ENCODE measurements at places on chromosomes 2 and 18.

- DNase-seq, result no peak
Measured at GRCh38 chr2:96867756-96868554, 1.9 kb downstream of the SEMA4C start.

DNA sequence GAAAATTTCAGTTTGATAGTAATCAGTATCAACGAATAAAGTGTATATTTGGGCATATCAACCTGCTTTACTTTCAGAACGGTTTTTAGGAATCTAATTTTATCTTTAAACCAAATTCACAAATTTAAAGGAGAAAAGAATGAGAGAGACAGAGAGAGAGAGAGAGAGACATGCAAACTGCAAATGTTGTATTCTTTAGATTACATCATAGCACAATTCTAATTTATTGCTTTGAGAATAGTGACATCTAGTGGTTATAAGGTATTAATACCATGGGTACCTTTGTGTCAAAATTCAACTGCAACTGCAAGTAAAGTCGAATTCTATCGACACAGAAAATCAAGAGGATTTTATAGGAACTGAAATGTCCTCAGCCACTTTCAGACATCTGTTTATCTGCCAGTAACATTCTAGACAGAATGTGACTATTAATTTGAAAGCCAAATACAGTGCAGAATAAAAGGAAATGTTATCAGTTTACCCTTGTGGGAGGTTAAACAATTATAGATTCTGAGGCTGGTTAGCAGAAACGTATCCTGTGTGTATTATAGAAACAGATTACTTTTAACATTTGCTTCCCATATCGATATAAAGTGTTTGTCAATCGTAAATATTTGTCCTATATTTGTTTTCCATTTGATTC, 529.8 kb upstream of the VRK2 start:
- peak; percentile 38 for DNase-seq

GRCh38 chr2:239666053-239666854, 265.4 kb upstream of the HDAC4 start:
- DNase-seq, result no peak

GRCh38 chr18:9757827-9758621, 49.9 kb downstream of the RAB31 start:
- DNase-seq, result no peak

DNA sequence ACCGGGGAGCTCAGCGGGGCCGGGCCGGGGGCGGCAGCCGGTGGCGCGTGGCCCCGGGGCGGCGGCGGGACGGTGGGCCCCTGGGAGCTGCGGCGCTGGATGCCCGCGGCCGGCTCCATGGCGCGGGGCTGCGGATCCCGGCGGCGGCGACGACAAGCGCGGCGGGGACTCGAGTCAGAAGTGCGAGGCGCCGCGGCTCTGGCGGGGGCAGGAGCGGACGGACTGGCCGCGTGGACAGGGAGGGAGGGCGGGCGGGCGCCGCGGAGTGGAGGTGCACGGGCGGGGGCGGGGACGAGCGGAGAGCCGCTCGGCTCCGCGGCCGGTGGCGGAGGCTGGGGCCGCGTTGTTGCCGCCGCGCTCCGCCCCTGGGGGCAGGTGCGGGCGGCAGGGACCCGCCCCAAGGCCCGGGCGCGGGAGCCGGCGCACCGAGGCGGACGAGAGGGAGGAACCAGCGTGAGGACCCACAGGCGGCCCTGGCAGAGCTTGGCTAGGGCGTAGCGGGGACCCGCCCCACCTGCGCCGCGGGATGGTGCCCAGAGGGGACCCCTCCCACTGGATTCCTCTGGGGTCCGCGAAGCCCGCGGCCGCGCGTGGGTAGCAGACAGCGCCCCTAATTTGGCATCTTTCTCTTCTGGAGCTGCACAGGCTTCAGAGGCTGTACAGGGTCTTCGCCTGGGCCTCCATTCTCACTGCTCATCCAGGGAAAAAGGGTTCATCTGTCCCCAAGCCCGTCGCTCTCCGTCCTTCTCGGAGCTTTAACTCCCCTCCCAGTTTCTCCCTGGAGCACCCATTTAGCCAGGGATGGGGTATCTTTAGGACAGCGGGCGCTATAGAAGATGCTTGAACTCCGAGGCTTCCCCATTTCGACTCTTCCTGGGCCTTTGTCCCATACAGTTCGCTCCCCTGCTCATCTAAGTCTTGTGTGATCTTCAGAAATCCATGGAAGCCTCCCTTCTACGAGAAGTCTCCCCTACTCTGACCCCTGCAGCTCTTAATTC, at the start of gene TMEM163:
TMEM163 (minus strand) TSS at position 184 of the 998 bp plus-strand sequence.
- no peak for DNase-seq

DNA sequence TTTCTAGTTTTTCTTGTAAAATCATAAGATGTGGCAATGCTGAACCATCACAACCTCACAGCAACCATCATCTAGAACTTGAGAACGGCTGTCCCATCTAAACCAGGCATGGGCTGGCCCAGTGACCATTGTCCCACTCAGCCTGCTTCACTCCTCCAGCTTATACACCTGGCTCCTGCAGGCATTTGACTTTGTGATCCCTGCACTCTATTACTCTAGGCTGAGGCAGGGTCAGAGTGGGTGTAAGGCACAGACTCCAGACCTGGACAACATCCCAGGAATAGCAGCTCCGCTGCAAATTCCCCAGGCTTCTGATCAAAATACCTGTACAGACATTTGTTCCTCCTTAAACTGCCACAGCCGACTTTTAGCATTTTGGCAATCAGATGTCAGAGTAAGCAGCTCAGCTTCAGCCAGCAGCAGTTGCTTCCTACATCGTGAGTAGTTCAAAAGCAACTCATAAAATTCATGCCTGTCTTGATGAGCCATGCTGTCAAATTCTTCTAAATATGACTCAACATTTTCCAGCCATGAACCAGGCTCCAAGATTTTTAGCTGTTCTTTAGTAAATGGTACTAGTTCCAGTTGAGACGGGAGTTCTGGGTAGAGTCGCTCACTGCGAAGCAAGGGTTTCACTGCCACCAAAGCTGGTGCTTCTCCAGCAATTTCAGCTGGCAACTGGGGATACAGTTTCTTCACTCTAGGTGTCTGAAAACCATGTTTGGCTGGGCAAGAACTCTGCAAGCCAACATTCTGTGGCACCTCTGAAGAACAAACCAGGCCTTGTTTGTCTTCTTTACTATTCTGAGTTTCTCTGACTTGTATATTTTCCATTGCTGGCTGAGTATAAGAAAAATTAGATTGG, 12.8 kb downstream of the EPG5 start:
- DNase-seq, result no peak

- peak; percentile 5 for DNase-seq
Measured at GRCh38 chr2:75707901-75708300, 2.8 kb downstream of the GCFC2 start.

DNA sequence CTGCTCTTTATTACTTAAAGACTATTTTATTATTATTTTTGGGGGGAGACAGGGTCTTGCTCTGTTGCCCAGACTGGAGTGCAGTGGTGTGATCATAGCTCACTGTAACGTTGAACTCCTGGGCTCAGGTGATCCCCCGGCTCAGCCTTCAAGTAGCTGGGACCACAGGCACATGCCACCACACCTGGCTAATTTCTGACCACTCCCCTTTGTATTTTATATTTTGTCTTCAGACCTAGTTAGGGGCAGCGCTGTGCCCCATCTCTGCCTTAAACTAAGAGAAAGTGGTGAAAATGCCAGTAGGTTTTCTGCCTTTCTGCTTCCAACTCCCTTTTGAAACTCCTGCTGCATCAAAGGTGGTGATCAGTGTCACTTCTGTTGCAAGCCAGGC, 82.5 kb downstream of the LPIN1 start:
- no peak for DNase-seq

DNA sequence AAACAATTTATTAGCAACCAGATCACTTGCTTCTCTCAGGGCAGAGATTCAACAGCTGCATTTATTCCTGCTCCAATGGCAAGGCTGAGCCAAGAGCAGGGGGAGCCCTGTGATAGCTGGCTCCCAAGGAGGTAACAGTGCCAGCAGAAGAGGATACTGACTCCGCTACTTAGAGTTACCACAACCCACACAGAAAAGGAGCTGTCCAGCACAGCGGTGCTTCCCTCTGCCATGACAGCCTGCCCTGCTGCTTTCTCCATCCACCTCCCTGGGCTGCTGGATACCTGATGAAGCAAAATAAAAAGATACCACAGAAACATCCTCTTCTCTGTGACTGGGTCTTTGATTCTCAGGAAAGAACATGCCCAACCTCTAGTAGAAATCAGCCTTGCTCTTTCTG, 467.2 kb downstream of the LRRTM4 start:
- no peak for DNase-seq

GRCh38 chr18:50844960-50845359, 25.1 kb upstream of the MRO start:
- no peak for DNase-seq

DNA sequence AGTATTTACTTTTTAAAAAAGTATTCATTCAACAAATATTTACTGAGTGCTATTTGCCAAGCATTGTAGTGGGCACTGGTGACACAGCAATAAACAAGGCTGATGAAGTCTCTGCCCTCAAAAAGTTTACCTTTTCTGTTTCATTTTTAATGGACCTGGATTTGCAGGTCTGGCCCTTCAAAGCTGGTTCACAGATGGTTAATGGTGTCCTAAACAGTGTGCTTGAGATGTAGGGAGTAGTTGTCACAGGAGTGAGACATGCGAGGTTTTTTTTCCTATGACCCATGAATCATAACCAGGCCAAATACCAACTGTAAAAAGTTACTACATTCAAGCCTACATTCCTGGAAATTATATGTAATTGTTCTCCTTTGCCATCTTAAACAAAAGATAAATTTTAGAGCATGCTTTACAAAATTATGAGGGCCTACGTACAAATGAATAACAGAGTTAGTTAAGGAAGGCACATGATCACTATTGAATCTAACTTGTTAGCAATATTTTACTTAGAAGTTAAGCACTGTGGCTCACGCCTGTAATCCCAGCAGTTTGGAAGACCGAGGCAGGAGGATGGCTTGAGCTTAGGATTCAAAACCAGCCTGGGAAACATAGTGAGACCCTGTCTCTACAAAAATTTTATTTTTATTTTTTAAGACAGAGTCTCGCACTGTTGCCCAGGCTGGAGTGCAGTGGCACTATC, 223.9 kb downstream of the MBD5 start:
- DNase-seq, result no peak

- DNase-seq, result no peak
Measured at GRCh38 chr18:79948719-79949411, 2.6 kb downstream of the SLC66A2 start.

DNA sequence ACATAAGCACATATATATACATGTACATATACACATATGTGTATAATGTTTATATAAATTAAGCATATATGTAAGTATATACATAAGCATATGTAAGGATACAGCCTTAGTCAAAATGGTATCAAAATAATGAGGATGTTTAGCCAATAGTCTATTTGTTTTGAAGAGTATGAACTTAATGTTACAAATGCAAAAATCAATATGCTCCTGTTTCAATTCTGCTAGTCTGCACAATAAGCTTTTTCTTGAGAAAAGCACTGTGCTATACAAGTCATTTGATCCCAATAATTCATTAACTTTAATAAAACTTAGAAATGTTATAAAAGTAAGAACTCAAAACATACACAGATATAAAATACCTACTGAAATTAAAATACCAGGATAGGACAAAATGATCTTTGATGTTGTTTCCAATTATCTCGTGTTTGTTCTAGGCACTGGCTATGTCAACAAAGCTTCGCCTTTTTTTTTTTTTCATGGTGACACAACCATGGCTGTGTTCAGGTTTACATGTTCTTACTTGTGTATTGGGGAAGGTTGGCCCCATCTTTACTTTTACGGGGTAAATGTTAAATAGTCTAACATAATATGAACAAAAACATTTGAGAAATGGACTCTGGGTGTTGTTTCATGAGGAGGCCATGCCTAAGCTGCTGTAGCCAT, 271.1 kb upstream of the CDH19 start:
- no peak for DNase-seq

GRCh38 chr18:24514439-24514838, 54.0 kb downstream of the HRH4 start:
- DNase-seq, result no peak

- no peak for DNase-seq
Measured at GRCh38 chr2:71792926-71793761, 339.8 kb downstream of the DYSF start.

DNA sequence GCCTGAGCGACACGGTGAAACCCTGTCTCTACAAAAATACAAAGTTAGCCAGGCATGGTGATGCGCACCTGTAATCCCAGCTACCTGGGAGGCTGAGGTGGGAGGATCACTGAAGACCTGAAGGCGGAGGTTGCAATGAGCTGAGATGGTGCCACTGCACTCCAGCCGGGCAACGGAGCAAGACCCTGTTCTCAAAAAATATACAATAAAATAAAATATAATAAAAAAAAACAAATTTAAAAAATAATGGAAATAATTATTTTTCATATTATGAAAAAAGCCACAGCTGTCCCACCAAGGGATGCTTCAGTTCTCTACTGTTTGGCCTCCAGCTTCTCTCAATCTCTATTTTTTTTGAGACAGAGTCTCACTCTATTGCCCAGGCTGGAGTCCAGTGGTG, 10.4 kb downstream of the SLC19A3 start:
- no peak for DNase-seq

DNA sequence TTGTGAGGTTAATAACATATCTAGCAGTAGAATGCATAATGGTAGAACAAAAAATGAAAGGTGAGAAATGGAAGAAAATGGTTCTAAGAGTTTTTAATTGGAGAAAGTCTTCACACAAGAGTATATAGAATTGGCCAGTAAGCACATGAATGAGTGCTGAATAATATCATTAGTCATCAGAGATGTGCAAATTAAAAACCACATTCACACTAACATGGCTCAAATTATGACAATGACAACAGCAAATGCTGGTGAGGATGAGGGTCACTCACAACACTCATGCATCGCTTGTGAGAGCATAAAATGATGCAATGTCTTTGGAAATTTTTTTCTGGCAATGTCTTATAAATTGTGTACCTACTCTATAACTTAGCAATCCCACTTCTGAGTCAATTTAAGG, 1355.4 kb upstream of the ACVR2A start:
- no peak for DNase-seq

GRCh38 chr2:151569167-151569566, 159.5 kb downstream of the RIF1 start:
- DNase-seq, result no peak

DNA sequence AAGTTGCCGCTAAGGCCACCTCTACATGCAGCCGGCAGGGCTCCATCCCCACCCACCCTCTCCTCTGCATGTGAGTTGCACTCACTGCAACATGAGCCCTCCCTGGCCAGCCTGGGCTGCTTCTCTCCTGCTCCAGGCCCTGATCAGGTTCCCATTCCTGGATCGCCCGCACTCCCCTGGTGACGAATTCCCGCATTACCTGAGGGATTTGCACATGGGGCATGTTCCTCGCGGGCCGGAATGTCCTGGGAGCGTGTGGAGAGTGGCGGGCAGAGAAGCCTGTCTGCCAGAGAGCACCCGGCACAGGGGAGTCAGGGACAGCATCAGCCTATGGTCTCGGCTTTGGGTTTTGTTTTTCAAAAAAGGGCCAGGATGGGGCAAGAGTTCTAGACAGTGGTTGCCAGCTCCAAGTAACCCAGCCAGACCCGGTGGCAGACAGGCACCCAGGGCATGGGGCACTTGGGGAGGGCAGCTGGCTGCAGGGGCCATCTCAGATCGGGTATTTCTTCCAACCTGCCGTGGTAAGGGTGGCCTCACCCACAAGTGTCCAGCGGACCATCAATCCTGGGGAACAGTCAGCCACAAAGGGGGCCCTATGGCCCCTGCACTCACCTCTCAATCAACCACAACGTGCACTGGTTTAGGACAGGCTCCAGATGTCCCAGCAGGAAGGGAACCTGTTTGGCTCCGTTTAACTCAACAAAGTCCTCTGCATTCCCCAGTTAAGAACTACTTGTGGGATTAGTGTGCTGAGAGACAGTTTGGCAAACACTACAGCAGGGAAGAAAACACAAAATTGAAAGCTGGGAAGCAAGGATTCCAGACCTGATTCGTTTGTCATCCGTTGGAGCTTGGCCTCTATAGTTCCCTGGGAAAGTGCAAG, 187.7 kb downstream of the SMAD7 start:
- DNase-seq, result no peak

- no peak for DNase-seq
Measured at GRCh38 chr2:174062934-174063333, 97.8 kb upstream of the SP3 start.

Measured in DMS79 treated with DMSO at 0.1 percent for 48 hours (cell line).